ENCODE measurements at places on chromosomes 7 and 10.

DNA sequence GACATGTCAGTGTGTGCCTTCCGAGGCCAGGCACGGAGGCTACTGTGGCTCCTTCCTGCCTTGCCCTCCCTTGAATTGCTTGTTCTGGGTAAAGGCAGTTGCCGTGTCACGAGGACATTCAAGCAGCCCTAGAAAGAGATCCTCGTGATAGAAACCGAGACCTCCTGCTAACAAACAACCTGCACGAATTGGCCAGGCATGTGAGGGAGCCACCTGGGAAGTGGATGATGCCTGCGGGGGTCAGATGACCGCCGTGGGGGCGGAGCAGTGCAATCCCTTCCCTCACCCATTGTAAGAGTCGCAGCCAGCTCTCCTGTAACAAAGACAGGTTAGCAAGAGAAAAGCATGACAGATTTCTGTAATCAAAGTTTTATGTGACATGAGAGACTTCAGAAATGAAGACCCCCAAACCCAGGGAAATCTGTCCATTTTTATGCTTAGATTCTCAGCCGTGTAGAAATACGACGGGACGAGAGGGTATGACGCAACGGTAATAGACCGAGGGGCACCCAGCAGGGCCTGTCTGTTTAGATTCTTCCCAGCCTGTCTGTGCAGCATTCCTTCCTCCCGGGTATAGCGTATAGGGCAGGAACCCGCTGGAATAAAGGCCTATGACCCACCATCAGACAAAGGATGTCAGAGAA is 241.7 kb downstream of the GATA3 start:
- DNase-seq: no peak

GRCh38 chr7:146575903-146576302 is 459.3 kb downstream of the CNTNAP2 start:
- no peak for DNase-seq

DNA sequence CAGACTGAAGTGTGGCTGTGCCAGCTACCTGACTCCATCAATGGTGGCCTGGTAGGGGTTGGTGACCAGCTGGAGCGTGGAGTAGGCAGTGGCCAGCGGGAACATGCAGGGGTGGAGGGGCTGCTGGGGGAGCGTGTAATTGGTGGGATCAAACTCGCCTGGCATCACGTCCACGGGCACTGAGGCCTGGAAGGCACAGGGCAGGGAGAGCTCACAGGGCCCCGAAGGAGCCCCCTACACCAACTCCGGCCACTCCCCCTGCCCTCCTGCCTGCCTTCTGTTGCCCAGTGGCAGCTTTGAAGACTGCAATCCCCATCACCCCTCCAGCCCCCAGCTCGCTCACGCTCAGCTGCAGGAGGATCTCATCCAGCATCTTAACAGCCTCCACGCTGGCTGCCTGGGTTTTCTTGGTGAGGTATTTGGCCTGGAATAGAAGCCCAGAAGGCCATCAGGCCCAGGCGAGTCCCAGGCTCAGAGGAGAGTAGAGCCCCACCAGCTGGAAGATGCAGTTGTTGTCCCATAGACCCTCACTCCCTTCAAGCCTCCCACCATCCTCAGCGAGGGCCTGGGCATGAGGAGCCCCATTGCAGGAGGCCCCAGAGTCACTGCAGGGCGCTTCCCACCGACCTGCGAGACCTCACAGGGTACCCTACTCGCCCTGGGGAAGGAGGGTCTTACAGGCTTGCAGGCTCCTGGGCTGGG is 7.1 kb downstream of the POLD2 start:
- no peak for DNase-seq

GRCh38 chr7:95598511-95598910 is 2.2 kb upstream of the PDK4 start:
- no peak for DNase-seq

DNA sequence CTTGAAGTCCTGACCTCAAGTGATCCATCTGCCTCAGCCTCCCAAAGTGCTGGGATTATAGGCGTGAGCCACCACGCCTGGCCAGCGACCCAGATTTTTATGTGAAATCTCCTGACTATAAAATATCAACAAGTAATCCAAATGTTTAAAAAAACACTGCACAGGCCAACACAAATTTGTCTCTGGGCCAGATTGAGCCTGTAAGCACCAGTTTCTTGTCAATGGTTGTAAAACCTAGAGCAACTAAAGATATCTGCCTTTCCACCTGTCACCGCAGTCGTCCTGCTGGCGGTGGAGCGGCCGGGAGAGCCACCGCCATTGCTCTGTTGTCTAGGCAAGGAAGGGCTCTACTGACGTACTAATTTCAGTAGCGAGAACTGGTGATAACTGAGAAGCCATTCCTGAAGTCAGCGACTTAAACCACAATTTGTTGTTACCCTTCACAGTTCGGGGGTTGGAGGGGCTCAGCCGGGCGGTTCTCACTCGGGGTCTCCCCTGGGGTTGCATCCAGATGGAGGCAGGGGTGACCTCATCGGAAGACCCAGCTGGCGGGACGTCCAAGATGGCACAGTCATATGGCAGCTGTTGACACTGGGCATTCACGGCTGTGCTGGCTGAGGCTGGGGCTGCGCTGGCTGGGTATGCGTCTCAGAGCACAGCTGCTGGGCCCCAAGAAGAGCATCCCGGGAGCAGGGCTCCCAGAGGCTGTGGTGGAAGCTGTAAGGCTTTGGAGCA is 55.2 kb upstream of the PDGFA start:
- DNase-seq: no peak

DNA sequence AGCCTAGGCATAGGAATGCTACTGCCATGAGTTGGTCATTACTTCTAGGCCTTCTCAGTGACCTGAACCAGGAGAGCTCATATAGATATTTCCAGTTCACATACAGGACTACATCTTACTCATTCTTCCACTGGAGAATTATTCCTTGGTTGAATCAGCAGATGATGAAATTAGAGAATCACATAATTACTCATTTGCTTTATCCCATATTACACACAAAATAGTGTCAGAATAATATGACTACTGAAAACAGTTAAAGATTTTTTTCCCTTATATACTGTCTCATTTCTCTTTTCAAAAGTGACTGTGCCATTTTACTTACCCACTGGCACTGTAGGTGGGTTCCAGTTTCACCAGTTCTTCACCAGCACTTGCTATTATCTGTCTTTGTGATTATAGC is 18.5 kb downstream of the BMS1 start:
- no peak for DNase-seq

GRCh38 chr10:117574498-117575146 is 32.1 kb downstream of the EMX2 start:
- no peak for DNase-seq

DNA sequence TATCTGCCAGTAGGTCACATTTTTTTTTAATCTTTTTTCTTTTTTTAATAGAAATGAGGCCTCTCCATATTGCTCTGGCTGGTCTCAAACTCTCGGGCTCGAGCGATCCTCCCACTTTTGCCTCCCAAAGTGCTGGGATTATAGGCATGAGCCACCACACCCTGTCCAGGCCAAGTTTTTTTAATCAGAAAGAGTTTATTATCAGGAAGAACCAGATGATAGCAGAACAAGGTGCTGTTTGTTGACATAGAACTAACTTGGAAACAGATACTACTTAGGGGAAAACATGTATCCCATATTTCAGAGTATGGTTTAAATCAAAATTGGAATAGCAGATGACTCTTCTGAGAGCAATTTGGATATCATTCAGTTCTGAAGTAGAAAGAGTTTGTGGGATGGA is 118.6 kb downstream of the NRF1 start:
- DNase-seq: no peak

DNA sequence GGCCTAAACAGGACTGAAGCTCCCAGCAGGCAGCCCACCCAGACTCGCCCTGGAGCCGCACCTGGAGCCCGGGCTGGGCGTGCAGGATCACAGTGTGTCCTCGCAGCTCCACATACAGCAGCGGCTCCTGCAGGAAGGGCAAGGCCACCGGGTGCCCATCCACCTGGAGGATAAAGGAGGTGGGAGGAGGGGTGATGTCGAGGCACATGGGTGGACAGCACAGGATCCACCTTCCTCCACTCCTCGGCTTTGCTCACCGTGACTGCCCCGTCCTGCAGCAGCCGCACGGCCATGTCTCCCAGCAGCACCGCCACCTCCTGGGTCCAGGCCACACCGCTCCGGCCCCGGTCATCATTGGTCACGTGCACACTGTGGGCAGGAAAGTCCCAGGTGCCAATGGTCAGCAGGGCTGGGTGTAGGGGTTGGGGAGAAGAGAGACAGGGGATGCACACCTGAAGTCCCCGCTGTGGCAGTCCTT is 16.8 kb downstream of the ATP6V1F start:
- no peak for DNase-seq

DNA sequence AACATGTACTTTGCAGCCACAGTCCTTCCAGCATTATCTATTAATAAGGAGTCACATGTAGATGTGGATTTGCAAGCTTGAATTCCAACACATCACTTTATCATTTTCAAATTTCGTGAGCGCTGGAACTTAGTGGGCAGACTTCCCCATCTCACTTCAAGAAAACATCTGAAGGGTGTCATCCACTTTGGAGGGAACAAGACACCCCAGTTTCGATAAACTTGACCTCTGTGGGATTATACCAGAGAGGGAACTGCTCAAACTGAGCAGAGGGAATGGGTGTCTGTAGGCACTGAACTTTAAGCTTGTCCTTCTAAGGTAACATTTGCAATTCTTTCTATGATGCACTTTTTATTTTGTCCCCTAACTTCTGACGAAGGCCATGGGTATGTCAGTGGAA is 27.5 kb downstream of the ADRB1 start:
- DNase-seq: no peak

DNA sequence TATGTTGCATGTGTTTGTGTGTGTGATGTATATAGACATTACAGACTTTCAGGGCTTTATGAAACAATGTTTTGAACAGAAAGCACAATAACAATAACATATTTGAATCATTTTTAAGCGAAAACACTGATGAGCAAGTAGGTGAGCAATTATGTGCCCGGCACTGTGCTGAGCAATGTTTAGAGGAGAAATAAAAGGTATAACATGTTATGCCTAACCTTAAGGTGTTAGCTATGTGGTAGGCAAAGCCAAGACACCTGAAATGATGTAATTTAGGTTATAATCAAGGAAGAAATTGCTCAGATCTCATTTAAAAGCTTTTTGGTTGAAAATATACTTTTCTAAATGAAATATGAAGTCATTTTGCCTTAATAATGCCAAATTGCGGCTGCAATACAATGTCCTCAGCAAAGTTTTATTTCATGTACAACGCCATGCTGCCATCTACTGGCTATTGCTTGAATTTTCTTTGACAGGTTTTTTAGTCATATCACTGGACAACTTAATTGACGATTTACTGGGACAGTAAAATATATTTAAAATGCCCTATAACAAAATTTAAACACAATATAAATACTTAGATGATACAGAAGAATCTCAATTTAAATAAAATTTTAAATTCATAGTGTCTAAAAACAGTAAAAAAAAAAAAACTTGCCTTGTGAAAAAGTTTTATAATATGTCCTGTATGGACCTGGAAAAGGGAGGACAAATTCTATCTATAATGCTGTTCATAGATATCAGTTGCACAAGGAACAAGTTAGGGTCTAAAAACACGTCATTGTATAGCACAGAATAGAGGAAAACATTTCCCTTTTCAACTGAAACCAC is 131.1 kb upstream of the CDK1 start:
- no peak for DNase-seq

- no peak for DNase-seq
Observed at GRCh38 chr7:101858437-101859385, 41.3 kb downstream of the CUX1 start.

DNA sequence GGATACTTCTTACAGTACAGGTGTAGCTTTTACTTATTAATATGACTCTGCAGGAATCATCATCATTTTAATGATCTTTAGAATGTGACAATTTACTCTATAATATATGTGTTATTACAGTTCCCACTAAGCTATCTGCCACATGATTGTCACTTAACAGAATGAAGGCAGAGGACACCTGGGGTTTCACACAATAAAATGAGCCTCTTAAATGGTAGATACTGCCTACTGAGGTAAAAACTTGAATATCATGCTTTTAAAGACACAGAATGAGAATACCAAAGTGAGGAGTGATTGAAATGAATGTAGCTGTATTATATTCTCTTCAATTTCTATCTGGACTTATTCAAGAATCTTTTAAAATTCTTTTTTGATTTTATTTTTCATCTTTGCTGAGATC is 1255.3 kb upstream of the LRRN3 start:
- no peak for DNase-seq

GRCh38 chr7:117219485-117219884 is 103.4 kb downstream of the WNT2 start:
- DNase-seq: no peak

- DNase-seq: no peak
Observed at GRCh38 chr7:104415700-104416099, 87.3 kb downstream of the LHFPL3 start.

GRCh38 chr10:96646301-96646700 is 59.5 kb upstream of the TM9SF3 start:
- no peak for DNase-seq

- DNase-seq: no peak
Observed at GRCh38 chr7:47932466-47933037, 15.7 kb downstream of the PKD1L1 start.

- no peak for DNase-seq
Observed at GRCh38 chr10:101079874-101080273, 18.1 kb downstream of the KAZALD1 start.

DNA sequence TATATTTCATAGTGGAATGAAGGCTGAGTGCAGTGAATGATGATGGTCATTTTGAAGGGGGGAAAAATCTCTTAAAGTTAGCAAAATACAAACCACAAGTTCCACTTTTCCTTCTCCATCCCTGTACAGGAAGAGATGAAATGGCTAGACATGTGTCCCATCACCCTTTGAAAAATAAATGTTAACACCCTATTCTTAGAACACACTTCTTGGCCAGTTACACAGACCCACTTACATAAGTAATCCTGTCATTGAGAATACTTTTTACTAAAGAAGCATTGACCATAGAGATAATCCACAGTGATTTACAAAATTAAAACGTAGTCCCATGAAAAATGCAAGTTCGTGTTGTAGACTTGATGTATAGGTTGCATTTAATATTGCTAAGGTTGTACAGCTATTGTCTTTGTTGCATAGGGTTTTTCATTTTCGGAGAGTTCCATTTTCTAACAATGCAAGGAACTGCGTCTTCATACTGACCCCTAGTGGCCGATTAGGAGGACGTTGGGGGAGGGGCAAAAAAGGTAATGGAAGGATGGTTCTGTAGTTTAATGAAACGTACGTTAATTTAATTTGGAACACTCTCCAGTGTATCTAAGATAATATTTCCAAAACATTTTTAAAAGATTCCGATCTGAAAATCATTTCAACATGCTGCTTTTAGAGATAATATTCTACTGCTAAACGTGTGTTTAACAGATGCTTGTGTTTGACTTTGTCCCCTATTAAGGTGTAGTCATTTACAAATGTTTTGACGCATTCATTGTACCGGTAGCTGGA is 60.9 kb downstream of the ARMC3 start:
- DNase-seq: peak; percentile 45

DNA sequence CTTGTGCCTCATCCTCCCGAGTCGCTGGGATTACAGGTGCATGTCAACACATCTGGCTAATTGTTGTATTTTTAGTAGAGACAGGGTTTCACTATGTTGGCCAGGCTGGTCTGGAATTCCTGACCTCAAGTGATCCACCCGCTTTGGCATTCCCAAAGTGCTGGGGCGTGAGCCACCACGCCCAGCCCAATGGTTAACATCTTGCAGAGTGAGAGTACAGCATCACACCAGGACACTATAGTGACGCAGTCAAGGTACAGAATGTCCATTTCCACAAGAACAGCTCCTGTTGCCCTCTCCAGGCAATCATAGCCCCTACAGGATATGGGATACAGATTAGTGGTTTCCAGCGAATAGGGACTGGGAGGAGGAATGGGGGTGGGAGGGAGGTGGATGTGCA is 34.0 kb downstream of the MYO1G start:
- DNase-seq: no peak
